T-helper 2 cell treated with Interferon-gamma antibody and Interleukin-4, amounts not matched to agents 5 μg/mL and 100 μg/mL, for 36 hours (primary cell): ENCODE measurements at places on chromosomes 1 and 21.

GRCh38 chr1:201731592-201731991, 97.4 kb upstream of the IPO9 start:
- DNase-seq = no peak

DNA sequence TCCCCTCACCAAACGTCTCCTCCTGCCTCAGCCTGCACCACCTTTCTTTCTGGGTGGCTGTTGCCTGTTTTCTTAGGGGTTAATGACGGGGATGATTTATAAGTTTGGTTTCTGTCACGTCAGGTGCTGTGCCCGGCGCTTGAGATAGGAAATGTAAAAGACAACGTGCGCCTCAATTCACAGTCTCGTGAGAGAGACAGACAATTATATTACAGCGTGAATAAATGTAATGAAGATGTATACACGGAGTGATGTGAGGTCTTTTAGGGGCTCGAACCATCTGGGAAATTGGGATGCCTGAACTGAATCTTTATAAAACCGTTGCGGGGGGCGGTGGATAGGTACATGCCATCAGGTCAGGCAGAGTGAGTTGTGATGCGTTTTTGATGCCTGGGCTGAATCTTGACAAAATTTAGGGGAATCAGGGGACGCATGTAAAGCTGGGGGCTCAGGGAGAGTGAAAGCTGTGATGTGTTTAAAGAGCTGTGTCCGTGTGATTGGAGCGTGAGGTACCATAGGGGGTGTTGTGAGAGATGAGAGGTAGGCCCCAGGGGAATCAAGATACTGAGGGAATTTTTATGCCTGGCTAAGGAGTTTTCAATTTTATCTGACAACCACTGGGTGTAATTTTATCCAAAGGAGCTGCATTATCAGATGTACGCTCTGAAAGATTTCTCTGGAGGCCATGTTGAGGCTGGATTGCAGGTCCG, 831 bp downstream of the TIPRL start:
- no peak for DNase-seq

GRCh38 chr1:3767328-3767925, 5.1 kb upstream of the SMIM1 start:
- no peak for DNase-seq

DNA sequence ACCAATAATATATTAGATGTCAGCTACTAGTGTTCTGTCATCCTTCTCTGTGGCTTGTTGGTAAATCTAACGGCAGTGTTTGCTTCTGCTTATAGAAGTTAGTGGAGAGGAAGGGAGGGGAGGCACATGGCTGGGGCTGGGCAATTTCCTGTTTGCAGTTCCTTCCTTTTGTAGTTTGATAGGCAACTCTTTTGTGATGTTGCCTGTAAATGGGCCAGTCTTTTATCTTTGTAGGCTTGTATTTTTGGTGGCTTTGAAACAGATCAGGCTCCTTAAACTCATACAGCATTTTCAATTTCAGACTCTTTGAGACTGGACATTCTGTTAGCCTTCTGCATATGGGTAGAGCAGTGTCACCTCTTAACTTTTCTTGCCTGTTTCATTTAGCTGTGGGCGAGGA, 48.1 kb downstream of the CDC14A start:
- DNase-seq = no peak

GRCh38 chr1:216046336-216046735, 376.9 kb downstream of the USH2A start:
- no peak for DNase-seq

- no peak for DNase-seq
These were observed 20.7 kb downstream of the METTL13 start for GRCh38 chr1:171802207-171802606.

DNA sequence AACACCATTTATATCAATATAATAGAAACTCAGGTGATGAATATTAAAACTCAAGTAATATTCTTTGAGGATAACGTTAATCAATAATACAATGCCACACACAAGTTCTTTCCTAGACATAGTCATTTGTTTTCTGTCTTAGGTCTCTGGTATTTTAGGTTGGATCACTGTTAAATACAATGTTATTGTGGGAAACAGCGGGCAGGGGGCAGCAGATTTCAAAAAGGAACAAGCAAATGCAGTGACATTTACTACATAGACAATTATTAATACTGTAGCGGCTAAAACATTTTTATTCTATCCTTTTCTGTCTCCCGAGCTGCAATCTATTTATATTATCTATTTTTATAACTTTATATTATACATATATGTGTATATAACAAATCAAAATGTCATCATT, 186.4 kb upstream of the ZNHIT6 start:
- DNase-seq = no peak
